ENCODE measurements at places on chromosomes 11 and 22.
A peak's percentile ranks its signal among the peaks of the same experiment; 100 is the strongest.

- no peak for DNase-seq
These were observed 1179.8 kb downstream of the BRD1 start for GRCh38 chr22:48647606-48648515.

GRCh38 chr11:114148013-114148382 is 88.5 kb downstream of the ZBTB16 start:
- DNase-seq, result no peak

- DNase-seq, result no peak
These were observed 363.6 kb downstream of the BRD1 start for GRCh38 chr22:49464037-49464436.

DNA sequence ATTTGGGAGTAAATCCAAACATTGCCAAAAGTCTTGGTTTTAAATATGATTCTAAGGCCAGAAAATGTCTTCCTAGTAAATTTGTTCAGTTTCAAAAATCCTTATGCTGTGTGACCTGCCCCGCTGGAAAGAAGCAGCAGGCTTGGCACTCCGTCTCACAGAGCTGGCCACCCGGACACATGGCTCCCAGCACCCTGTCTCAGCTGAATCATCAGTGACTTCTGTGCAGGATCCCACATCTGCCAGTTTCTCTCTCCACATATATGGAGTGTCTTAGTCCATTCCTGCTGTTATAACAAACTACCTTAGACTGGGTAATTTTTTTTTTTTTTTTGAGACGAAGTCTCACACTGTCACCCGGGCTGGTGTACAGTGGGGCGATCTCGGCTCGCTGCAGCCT is 356.7 kb downstream of the TBC1D22A start:
- DNase-seq, result no peak

GRCh38 chr11:6607190-6607795 is 3.7 kb downstream of the ILK start:
- no peak for DNase-seq

GRCh38 chr11:59778122-59778521 is 22.9 kb downstream of the STX3 start:
- DNase-seq, result no peak

DNA sequence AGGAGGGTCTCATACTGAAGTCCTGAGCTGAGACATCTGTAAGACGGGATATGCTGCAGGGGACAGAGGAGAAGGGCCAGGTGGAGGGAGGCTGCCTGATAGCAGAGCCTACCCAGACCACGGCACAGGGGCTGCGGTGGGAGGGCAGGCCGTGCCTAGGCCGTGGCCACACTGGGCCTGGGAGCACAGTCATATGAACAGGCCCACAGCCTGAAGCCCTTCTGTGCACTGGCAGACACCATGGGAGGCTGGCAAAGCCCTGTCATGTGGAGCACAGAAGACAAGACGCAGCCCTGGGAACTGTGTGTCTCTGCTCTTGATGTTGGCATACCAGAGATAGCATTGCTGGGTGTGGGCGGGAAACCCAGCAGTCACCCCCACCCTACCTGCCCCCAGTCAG is 3.3 kb downstream of the SPATA19 start:
- no peak for DNase-seq

DNA sequence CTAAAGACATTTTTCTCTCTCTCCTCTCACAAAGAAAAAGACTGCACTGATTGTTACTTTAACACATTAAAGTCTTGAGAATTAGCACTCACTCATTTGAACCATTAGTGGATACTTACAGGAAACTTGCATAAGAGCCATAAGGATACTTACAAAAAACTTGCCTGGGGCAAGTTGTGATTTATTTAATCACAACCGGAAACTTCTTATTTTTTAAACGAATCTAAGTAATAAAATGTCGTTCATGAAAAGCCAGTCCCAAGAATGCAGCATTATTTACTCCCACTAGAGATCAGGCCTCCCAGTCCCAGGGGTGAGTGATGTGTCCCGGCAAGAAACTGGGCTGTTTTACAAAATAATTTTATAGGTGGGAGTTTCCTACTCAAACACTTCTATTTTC is 59.3 kb upstream of the TTC12 start:
- no peak for DNase-seq

GRCh38 chr22:42676059-42676607 is 26.9 kb upstream of the CYB5R3 start:
- DNase-seq, result no peak

DNA sequence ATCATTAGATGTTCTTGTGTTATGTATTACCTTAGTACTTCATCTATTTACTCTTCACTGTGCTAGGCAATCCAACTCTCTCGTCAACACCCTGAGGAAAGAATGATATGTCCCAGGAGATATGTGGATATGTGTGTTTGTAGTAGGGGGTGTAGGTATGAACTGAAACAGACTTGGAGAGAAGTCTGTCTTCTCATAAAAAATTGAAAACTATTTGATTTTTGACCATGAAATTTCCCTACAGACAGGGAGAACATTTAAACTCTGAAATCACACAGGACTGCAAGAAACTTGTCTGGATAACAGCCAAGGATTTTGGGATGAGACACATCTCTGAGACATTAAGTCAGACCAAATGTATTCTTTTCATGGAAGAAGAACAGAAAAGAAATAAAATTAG is 967.0 kb upstream of the FAT3 start:
- DNase-seq, result no peak

DNA sequence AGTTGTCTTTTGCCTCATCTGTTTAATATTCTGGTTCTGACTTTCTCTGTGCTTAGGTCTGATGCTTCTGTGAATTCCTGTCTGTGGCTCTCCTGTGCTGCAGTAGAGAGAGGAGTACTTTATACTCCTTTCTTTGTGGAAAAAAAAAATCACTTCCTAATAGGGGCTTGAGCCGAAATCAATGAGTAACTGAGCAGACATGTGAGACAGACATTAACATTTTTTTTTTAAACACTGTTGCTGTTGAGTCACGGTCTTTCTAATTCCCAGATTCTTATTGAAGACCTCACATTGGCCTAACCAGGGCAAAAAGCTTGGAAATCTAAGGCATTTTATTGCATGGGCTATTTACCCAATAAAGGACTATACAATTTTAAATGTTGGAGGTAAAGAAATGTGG is 86.1 kb downstream of the GRM5 start:
- no peak for DNase-seq

DNA sequence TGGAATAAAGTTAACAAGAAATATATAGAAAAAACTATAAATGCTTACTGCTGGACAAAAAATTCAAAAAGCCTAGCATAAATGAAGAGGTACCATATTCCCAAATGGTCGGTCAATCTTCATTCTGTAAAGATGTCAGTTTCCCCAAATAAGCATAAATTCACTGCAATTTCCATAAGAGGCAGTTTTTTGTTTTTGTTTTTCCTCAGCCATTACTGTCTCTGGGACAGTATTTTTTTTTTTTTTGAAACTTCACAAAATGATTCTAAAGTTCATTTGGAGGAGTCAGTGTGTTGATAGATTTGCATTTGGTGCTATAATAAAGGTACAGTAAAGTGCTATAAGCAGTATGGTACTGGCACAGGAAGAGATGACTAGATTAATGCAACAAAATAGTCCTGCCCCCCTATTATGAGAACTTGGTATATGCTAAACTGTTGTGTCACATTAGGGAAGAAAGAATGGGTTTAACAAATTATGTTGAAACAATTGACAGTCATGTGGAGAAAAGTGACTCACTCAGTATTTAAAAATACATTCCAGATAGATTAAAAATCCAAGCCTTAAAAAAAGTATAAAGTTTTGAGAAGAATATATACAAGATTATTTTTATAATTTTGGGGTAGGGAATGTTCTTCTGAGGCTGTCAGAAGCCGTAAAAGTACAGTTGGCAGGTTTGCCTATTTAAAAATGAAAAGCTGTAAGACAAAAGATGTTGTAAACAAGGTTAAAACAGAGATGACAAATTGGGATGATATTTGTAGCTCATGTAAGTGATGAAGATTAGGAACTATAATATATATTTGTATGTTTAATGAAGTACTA is 2.6 kb upstream of the FTH1 start:
- peak; percentile 23 for DNase-seq

GRCh38 chr11:61743486-61744095 is 8.8 kb upstream of the MYRF start:
- DNase-seq, result no peak
